ENCODE measurements at places on chromosomes 6 and 20.

- DNase-seq: peak; percentile 16
These were observed 103.0 kb downstream of the EDN3 start for GRCh38 chr20:59403261-59403961.

- DNase-seq: no peak
These were observed 34.0 kb downstream of the GNAS start for GRCh38 chr20:58886546-58886945.

DNA sequence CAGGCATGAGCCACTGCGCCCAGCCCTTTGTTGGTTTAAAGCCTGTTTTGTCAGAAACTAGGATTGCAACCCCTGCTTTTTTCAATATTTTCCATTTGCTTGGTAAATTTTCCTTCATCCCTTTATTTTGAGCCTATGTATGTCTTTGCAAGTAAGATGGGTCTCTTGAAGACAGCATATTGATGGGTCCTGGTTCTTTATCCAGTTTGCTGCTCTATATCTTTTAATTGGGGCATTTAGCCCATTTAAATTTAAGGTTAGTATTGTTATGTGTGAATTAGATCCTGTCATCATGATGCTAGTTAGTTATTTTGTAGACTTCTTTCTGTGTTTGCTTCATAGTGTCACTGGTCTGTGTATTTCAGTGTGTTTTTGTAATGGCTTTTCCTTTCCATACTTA lies 46.8 kb downstream of the ZC2HC1B start:
- no peak for DNase-seq

- DNase-seq: no peak
These were observed 24.6 kb downstream of the MLIP start for GRCh38 chr6:54135665-54136369.

DNA sequence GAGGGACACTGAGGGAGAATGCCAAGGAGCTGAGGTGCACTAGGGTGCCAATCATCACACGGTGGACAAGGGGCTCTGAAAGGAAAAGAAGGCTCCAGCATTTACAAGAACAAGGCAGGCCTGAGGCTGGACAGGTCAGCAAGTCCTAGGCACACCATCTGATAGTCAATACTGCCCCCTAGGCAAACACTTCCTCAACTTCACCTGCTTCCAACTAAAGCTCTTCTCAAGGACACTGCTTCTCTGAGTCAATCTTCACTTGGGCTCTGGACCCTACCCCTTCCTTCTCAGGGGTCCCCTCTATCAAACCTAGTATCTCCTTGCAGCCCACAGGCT lies 37.7 kb upstream of the SLC4A11 start:
- DNase-seq: peak; percentile 20

DNA sequence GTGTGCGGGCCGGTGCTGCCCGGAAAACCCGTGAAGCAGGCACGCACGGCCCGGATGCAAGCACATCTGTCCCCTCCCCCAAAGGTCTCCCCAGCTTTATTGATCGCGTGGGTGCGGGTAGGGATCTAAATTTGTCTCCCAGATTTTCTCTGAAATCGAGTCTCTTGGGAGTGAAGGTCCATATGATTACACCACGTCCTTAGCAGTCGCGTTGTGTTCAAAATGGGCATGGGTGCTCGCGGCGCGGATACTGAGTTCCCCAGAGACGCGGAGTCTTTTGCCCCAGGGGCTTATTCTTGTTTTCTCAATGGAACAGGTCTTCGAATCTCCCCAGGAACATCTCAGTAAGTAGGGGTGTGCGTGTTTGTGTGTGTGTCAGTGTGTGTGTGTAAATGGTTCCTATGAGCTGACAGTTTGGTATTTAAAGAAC lies 2.8 kb upstream of the ZNF292 start:
- DNase-seq: no peak

DNA sequence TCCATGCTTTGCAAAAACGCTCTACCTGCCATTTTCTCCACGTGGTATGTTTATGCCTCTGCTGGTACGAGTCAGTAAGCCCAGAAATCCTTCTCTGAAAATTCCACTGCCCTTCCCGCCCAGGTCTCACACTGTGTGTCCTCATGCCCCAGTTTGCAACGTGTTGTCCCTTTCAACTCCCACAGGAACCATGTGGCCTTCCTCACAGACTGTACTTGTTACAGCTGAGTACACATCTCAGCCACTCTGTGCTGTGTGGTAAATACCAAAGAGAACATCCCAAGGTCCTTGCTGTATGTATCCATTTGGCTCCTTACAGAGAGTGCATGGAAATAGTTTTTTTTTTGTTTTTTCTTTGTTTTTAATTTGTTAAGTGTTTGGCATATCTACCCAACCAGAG lies 56.9 kb downstream of the RTN4IP1 start:
- DNase-seq: no peak

GRCh38 chr6:49479308-49479970 lies 16.3 kb downstream of the CENPQ start:
- no peak for DNase-seq

GRCh38 chr6:118774581-118774980 lies 119.4 kb upstream of the ASF1A start:
- DNase-seq: no peak

DNA sequence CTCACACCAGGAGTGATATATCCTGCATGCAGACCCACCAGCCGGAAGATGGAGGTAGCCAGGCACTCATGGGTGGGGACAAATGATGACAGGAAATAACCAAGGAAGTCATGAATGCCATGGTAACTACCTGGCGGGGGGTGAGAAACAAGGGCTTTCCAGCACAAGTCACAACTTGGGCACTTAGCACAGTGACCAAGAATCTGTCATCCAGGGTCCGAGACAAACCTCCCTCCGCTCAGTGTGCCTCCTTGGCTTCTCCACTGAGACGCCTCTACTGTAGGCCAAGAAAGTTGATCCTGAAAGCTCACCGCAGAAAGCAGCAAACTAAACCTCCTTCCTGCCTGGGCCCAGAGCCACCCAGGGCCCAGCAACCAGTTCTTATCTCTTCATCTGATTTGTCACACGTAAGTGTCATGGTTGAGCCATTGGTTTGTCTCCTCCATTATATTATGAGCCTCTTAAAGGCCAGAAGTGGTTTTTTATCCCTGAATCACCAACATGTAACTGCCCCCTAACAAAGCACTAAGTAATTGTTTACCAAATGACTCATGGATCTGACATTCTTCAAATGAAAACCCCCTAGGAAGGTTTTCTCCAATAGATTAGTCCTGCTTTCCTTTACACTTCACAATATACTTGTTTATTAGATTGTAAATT lies 84.3 kb upstream of the TAB2 start:
- DNase-seq: no peak

- no peak for DNase-seq
These were observed 15.3 kb upstream of the CDH4 start for GRCh38 chr20:61236713-61237112.

DNA sequence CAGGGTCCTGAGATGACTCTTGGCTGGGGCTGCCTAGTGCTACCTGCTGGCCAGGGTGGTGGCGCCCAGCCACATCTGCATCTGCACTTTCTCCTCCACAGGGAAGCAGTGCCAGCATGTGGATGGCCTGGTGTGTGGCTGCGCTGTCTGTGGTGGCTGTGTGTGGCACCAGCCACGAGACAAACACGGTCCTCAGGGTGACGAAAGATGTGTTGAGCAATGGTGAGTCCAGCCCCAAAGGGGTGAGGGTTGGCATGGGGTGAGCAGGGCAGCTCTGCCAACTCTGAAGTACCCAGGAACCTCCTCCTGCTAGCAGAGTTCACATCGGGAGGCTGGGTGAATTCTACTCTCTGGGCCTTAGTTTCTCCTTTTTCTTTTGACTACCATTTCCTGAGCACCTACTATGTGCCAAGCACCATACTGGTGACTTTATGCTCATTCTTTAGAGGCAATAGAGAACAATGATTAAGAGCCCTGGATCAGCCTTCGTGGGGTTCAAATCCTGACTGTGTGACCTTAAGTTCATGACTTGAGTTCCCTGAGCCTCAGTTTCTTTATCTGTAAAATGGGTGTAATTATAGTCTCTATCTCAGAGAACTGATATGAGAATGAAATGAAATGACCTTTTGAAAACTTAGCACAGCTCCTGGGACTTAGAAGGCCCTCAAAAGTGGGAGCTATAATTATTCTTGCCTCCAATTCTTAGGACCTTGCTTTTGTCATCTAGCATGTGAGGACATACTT lies 2.1 kb downstream of the BPIFB4 start:
- DNase-seq: no peak

GRCh38 chr6:112163295-112164257 lies 76.2 kb downstream of the FAM229B start:
- DNase-seq: peak; percentile 53

DNA sequence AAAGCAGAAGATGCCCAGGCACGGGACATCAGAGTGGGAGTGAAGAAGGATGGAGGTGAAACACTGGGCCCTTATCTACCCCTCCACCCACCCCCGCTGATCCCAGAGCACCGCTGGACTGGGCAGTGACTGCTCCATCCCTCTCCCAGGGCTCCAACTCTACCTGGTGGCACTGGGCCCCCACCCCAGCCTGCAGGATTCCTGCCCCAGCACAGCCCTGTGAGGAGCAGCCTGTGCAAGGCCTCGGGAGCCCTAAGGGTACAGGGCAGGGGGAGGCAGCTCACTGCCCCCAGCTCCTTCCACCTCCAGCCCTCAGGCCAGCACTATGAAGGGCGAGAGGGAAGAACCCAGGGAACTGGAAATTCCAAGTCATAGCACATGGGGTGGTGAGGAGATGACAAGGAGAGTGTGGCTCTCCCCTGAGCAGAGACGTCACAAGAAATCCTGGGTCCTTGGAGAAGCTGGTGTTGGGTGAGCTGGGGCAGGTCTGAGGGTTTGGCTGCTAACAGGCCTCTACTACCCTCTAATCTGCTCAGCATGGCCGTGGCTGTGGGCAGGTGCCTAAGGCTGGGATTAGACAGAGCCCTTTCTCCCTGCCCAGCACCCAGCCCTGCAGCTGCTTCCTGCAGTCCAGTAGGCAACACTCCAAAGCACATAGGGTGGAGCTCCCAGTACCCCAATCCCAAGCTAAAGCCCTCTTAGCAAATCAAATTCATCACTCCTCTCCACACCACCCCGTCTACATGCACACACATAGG lies 3.5 kb downstream of the CST3 start:
- DNase-seq: no peak

DNA sequence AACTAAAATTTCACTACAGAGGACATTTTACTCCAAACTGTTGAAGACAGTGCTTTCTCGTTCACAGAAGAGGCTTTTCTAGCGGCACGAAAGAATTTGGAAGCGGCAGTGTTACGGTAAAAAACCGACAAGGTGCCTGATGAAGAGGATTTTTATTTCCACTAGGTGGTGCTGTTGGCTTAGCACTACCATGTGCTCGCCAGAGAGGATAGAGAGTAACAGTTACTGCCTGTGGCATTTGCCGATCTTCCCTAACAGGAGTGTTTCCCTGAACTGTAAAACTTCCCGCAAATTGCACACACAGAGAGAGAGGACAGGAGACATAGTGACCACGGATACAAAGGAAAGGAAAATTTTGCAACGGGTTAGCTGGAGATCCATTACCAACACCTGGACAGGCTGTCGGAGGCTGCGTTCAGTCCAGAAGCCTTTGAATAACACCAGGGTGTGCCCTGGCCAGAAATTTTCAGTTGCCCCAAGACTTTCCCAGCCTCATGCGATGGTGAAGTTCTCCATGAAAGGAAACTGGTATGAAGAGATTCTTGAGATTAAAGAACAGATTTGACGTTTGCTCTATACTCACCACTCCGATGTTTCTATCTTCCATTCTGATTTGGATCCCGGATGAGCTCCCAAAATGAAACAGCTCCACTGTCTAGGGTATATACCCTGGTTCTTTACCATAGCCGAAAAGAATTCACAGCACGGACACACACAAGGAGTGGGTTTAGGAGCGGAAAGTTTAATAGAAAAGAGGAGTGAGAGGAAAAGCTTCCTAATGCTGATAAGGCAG lies 48.1 kb downstream of the HLA-DPB1 start:
- peak; percentile 4 for DNase-seq

- no peak for DNase-seq
These were observed 9.2 kb downstream of the FOXS1 start for GRCh38 chr20:31835977-31836852.

GRCh38 chr6:157063176-157063905 lies 260.0 kb downstream of the TMEM242 start:
- no peak for DNase-seq

- DNase-seq: no peak
These were observed 41.5 kb upstream of the TIAM2 start for GRCh38 chr6:154953644-154954043.

GRCh38 chr20:35635652-35636051 lies 20.0 kb downstream of the SPAG4 start:
- DNase-seq: no peak

GRCh38 chr6:51494342-51494741 lies 593.1 kb downstream of the PKHD1 start:
- DNase-seq: no peak

- DNase-seq: no peak
These were observed 60.1 kb downstream of the PHACTR3 start for GRCh38 chr20:59664421-59664941.

- peak; percentile 35 for DNase-seq
These were observed 14.7 kb upstream of the PYGB start for GRCh38 chr20:25233016-25233772.

DNA sequence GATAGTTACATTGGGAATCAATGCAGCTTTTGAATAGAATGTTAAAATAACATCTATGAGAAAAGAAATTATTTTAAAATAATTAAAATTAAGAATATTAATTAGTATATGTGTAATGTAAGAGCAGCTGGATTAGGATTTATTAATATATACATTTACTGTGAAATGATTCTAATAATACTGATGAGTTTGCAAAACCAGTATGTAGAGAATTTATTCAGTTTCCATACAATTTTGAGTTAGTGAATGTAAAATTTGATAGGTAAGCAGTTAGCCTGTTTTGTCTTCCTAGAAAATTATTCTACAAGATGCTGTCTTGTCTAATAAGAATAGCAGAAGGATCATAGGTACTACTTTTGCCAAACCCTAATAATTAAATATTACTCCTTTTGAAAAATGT lies 70.6 kb downstream of the STXBP5 start:
- no peak for DNase-seq

GRCh38 chr20:38326309-38326708 lies 20.0 kb upstream of the LBP start:
- no peak for DNase-seq

DNA sequence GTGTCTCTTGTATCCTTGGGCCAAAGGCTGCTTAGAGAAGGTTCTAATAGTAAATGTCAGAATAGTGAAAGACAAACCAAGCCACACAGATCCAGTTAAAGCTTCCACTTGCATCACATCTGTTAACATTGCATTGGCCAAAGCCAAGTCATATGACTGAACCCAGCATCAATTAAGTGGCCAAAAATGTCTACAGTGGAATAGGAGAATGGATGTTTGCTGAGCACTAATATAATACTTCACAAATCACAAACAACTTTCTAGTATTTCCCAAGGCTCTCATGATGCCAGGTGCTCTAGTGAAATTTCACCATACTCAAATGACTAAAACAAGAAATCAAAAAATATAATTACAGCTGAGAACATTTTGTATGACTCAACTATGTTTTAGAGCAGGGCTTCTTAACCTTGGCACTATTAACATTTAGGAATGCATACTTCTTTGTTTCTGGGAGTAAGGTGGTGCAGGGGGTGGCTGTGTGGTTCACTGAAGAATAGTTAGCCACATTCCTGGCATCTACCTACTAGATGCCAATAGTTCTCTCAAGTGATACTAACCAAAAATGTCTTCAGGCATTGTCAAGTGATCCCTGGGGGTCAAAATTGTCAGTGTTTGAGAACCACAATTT lies 148.0 kb upstream of the SPTLC3 start:
- DNase-seq: no peak

All from NCI-H1092 (cell line).